ENCODE measurements at places on chromosomes 12 and 14.

- peak; percentile 68 for DNase-seq
These were observed 23.1 kb upstream of the LRTM2 start for GRCh38 chr12:1797011-1797901.

DNA sequence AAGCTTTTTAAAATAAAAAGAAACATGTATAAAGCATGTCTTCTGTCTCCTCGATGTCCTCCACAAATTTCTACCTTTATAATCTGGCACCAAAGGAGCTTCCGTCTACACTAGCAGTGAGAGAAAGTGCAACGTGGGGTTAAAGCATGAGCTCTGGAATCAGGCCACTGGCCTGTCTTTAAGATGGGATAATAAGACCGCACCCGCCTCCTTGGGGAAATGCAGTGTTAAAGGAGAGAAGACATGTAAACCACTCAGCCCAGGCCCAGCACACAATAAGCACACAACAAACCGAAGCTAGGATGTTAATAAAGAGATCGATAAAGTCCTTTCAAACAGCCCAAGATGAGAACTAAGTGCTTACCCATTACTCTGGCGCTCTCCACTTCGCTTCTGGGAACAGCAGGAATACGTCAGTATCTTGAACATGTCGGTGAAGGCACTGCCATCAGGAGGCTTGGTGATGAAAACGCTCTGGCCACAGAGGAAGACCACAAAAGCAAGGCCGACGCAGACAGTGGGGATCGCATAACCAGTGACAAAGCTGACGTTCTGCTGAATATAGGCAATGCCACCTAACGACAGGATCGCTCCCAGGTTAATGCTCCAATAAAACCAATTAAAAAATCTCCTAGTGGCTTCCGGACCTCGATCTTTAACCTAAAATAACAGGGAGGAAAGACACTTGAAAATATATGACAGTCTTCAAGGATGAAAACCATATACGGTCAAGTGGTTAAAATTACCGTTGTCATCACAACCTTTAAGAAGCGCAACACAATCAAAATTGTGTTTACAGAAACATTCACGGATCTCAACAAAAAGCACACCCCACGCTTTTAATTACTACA, 9.1 kb downstream of the SLC15A4 start:
- DNase-seq = no peak

GRCh38 chr12:78439666-78440065, 424.9 kb upstream of the SYT1 start:
- DNase-seq = no peak

DNA sequence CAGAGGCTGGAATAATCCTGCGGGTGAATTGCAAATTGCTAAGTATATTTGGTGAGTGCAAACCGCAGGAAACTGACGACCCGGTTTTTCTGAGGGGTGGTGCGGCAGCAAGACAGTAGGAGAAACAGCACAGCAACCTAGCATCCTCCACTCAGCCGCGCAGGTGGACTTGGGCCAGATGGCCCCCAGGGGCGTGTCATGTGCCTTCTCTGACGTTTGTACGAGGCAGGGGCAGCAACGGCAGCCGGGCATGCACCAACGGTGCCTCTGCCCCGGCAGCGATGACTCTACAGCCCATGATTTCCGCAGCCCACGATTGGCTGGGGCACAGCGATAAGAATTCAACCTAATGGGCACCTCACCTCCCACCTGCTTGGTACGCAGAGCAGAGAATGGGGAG, 11.1 kb upstream of the CLEC2A start:
- no peak for DNase-seq

DNA sequence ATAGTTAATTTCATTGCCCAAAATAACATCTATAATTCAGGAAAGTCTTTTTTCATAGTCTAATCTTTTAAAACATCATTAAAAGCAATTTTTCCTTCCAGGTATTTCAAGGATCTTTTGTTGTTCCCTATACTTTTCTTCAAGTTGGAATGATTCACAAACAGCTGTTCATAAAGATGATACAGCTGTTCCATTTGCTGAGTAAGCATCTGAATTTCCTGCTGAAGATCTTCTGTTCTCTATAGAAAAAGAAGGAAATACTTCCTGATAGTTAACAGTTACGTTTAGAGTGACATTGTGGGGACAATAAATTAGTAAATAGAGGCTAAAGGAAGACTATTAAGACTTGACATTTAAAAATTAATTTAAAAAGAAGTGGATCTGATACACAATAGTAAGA, 30.3 kb upstream of the ESR2 start:
- DNase-seq = no peak

- DNase-seq = peak; percentile 89
These were observed 72.4 kb downstream of the TTC9 start for GRCh38 chr14:70714055-70714550.

All from KBM-7 (cell line).